ENCODE measurements at places on chromosomes 7 and 10.

DNA sequence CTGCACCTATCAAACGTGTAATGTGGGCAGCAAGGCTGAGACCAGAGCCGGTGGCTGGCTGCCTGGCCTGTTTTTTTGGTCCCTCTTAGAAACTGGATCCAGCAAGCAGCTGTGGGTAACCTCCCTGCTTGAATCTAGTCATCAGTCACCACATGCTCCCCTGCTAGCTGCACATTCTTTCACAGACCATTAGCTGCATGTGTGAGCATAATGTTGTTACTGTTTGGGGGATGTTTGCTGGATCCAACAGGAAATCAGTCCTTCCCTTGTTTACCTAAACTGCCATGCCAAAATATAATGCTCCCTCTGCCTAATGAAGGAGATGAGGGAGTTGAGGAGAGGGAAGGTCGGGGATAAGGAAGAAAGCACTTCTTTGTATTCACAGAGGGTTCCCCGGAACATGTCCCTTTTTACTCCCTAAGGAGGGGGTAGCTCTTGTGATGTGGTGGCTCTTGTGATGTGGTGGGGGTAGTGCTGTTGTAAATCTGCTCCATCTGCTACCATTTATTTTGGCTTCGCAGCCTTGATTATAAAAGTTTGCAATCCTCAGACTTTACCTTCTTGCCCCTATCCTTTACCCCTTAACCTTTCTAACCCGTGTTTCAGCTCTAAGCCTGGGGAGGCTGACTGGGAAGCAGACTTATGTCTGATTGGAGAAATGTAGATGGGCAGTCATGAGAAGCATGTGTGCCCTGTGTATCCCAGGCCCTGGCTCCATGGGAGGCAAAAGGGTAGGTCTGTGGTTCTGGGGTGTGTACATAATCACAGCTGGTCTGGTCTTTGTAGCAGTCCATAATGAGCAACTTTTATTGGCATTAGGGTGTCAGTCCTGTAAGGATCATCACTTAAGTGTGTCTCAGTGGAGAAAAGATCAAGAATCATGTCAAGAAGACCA, 20.8 kb downstream of the LOXL4 start:
- DNase-seq = no peak

DNA sequence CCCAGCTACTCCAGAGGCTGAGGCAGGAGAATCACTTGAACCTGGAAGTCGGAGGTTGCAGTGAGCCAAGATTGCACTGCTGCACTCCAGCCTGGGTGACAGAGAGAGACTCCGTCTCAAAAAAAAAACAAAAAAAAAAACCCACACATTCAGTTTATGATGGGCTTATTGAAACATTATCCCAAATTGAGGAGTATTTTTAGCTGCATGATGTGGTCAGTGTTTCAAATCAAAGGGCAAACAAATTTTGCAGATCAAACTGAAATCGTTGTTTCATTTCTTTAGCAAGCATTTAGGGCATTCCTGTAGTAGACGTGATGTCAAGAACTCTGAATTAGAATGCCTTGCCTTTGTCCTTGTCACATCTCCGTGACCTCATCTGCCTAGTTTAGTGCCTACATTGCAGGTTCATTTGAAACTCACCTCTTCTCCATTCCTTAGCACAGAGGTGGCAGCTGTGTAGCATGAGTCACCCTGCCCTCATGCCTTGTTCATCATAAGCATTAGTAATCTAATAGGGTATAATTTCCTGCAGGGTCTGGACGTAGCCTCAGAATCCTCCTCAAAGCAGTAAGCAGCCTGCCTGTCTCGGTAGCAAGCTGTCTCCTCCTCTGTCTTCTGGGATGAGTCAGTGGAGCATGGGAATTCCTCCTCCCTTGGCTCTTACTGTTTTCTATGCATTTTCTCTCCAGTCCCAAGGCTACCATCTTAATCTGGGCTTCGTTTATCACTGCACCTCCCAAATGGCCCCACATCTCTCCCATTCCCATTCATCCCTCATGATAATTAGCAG, 73.8 kb downstream of the CUL1 start:
- DNase-seq = no peak

DNA sequence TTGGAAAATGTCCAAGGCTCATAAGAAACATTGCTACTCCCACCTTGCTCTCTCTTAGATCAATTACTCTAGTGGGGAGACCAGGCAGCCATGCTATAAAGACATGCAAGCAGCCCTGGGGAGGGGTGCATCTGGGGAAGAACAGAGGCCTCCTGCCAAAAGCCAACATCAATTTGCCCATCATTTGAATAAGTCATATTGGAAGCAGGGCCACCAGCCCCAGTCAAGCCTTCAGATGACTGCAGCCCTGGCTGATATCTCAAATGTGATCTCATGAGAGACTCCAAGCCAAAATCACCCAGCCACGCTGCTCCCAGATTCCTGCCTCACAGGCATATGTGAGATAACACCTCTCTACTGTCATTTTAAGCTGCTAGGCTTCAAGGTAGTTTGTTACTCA, 157.5 kb upstream of the PDE1C start:
- DNase-seq = no peak

GRCh38 chr10:124064676-124065075, 28.7 kb downstream of the CHST15 start:
- DNase-seq = no peak

- DNase-seq = no peak
Measured at GRCh38 chr10:99788598-99789256, 6.3 kb downstream of the ABCC2 start.

- no peak for DNase-seq
Measured at GRCh38 chr7:108132551-108133265, 2.5 kb upstream of the LAMB4 start.

GRCh38 chr7:85587785-85588184, 400.9 kb upstream of the SEMA3D start:
- DNase-seq = no peak

DNA sequence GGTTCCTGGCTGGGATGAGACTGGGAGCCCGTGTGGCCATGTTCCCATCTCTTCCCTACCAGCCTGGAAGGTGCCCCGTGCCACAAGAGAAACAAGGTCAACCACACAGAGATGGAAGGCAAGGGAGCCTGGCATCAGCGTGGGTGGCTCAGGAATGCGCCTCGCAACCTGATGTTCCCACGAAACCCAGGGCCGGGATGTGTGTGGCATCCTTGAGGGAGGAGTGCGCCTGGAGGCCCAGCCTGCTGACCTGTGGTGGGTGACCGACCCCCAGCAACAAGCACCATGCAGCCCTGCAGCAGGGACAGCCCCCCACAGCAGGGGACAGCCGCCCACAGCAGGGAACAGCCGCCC, 267.2 kb downstream of the ELFN1 start:
- DNase-seq = no peak

GRCh38 chr7:40717242-40717641, 582.4 kb downstream of the SUGCT start:
- peak; percentile 18 for DNase-seq

GRCh38 chr10:15168291-15168785, at the start of gene NMT2:
TSS of gene NMT2 (minus strand) at chr10:15168693. CDS start at chr10:15168612, 81 bp downstream.
- peak; percentile 63 for DNase-seq

DNA sequence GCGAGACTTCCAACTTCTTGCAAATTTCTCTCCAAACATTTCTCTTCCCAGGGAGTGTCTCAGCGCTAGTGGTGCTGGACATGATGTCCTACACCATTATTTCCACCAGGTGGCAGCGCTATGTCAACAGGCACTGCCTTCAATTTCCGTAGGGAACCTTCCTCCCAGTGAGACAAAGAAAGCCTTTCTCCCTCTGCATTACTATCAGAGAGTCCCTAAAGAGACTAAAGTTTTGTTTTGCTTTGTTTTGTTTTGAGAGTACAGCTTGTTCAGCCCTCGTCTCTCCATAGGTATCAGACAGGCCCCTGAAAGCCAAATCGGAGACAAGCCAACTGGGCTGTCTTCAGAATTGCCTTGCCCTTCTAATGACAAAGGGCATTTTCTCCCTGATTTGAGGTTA, 44.2 kb upstream of the GGCT start:
- DNase-seq = peak; percentile 48

- no peak for DNase-seq
Measured at GRCh38 chr10:52551046-52551445, 221.5 kb downstream of the MBL2 start.

GRCh38 chr7:94697035-94697974, 41.4 kb upstream of the SGCE start:
- no peak for DNase-seq

GRCh38 chr7:2818121-2818520, 26.0 kb downstream of the GNA12 start:
- DNase-seq = no peak

DNA sequence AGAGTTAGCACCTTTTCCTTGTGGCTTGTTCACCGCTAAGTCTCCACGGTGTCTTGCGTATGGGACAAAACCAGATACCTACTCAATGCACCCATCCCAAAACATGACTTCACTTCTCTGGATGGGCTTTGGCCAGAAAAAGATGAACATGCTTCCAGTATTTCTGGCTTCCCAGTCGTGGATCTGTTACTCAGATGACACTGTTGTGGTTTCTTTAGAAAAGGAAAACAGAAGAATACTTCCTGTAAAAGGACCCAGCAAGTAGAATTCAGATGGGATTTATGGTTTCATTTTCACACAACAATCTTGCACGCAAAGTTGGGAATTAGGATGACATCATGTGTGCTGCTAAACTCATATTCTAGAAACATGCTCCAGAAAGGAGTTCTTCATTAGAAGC, 216.7 kb downstream of the ADAM12 start:
- no peak for DNase-seq

GRCh38 chr7:2668401-2668800, 19.6 kb upstream of the AMZ1 start:
- DNase-seq = no peak

DNA sequence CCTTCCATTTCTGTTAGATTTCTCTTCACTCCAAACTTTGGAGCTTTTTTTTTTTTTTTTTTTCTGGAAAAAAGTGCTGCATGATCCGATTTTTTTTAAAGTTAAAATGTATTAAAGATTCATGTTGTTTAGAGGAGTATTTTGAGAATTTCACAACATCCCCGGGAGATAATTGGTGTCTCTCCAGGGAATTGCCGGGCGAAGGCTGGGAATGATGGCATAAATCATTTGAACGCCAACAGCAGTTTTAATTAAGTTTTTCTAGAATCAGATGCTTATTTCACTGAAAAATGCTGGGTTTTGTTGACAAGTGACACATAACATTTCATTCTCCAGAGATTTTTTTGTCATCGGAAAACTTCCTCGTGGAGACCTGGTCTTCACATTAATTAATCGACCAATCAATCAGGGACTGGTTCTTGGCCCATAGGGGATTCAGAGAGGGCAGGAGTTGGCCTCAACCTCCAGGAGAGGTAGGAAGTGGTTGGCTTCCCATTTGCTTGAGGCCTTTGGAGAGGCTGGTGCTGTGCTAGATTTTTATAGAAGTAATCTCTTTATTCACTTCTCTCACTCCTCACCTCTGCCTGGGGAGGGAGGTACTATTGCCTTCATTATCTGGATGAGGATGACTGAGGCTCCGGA, 439.4 kb downstream of the TYW1 start:
- DNase-seq = no peak

- DNase-seq = no peak
Measured at GRCh38 chr7:51860305-51860704, 543.7 kb upstream of the COBL start.

DNA sequence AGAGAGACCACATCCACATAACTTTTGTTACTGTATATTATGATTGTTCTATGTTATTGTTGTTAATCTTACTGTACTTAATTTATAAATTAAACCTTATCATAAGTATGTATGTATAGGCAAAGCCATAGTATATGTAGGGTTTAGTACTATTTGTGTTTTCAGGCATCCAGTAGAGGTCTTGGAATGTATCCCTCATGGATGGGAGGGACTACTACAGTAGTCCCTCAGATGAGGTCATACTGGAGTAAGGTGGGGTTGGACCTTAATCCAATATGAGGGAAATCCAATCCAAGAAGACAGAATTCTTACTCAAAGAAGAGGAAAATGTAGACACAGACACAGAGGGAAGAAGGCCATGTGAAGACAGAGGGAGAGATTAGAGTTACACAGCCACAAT, 34.1 kb upstream of the MALRD1 start:
- DNase-seq = no peak

- no peak for DNase-seq
Measured at GRCh38 chr10:105834261-105835059, 1193.4 kb downstream of the SORCS3 start.

GRCh38 chr7:1961701-1962276, 271.0 kb downstream of the MAD1L1 start:
- no peak for DNase-seq

DNA sequence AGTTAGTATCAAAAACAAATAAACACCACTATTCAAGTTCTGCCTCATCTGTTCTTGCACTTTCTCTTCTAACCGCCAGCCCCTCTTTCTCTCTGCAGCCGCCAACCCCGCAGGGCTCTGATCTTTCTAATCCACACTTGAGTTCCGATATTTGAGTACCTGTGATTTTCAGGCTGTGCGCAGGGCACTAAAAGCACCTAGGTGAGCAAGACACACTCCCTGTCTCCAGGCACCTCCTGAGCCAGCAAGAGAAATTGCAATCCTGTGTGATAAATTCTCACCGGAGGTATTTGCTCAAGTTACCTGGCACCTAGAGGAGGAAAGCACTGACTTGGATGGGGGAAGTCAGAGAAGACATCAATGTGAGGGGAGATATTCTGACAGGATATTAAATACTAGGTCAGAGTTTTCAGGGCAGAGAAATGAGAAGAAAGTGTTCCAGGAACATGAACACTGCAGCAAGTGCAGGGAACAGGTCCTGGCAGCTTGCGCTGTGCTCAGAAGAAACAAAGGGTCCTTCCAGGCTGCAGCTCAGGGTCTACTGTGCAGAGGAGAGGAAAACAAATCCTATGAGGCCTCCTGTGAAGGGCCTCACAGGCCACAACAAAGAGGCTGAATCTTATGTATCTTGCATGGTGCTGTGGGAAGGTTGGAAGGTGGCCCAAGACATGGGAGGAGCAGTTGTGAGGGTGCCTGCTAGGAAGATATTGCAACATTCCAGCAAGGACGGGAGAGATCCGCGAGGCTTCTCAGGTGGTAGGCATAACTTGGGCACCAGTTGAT, 568.7 kb upstream of the MGMT start:
- no peak for DNase-seq

GRCh38 chr7:108235451-108236061, 105.4 kb upstream of the LAMB4 start:
- DNase-seq = no peak

GRCh38 chr7:37947138-37947940, 26.9 kb downstream of the EPDR1 start:
- no peak for DNase-seq

- no peak for DNase-seq
Measured at GRCh38 chr7:35384761-35385700, 131.1 kb upstream of the TBX20 start.

- no peak for DNase-seq
Measured at GRCh38 chr7:148856891-148857290, 27.2 kb downstream of the EZH2 start.

All from NCI-H526 treated with DMSO at 0.1 percent for 48 hours (cell line).